ENCODE measurements at places on chromosomes 6 and 20.

DNA sequence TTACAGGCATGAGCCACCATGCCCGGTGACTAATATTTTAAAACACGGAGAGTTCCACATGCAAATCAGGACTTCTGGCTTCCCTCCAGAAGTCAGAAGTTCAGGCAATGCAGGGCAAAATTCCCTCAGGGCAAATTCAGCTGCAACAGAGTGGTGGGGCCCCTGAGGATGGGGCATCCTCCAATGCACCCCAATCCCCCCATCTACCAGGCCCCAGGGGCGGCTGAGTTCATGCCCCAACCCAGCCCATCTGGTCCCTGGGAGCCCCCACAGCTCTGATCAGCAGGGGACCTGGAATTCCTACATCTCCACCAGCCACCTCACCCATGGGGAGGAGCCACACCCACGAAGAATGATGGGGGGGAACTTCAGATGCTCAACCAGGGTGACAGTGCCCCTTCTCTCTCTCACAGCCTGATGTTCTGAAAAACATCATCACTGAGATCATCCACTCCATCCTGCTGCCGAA, 22.6 kb downstream of the BPIFB1 start:
- no peak for DNase-seq

DNA sequence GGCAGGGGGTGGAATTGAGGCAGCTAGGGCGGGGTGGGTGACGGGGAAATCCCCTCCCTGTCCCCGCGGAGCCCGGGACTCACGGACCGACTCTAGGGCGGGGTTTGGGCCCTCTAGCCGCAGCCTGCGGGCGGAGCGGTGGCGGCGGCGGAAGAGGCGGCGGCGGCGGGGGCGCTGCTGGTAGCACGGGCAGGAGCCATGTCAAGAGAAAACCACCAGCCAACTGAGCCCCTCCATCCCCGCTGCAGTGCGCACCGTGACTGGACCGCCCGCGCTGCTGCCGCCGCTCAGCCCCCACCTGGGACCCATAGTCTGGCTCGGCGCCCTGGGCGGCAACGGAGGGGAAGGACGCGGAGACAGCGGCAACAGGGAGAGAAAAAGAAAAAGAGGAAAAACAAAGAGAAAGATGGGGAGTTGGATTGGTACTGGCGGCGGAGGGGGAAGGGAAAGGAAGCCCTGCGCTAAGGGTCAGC, 1.2 kb upstream of the C6orf62 start:
- DNase-seq, result peak; percentile 22

GRCh38 chr20:50588034-50588736, 78.0 kb downstream of the PTPN1 start:
- DNase-seq, result peak; percentile 45

DNA sequence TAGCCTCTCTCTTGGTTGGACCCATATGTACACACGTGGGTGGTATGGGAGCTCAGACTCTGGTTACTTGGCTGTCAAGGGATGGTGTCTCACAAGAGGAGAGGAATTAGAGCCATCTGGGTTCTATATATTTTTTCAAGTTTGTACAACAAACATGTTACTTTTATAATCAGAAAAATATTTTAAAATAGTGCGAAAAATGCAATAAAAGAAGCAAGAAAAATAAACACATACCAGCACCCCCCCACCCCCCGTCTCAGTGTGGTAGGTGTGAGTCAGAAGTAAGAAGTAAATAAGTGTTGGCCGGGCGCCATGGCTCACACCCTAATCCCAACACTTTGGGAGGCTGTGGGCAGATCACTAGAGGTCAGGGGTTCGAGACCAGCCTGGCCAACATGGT, 2.1 kb upstream of the TIAM2 start:
- no peak for DNase-seq

DNA sequence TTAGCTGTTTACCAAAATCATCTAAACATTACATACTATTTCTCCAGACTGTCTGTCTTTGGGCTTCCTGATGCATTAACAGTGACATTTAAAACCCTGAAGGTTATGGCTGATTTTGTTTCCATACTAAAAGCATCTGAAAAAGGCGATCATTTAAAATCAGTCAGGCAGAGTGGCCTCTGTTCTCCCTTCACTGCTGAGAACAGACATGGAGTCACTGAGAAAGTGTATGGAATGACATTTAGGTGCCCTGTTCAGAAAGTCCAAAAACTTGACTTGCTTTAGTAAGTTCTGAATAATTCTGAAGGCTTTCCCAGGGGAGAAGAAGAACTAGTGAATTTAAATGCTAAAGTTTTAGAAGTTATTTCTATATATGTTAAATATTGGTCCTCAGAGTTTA, 83.0 kb downstream of the MAP7 start:
- DNase-seq, result no peak

- DNase-seq, result peak; percentile 55
These were observed 95.4 kb downstream of the OGFRL1 start for GRCh38 chr6:71383901-71384489.

- no peak for DNase-seq
These were observed 31.4 kb downstream of the KCNK17 start for GRCh38 chr6:39282774-39283173.

- no peak for DNase-seq
These were observed 1.9 kb upstream of the BMP5 start for GRCh38 chr6:55877283-55877682.

DNA sequence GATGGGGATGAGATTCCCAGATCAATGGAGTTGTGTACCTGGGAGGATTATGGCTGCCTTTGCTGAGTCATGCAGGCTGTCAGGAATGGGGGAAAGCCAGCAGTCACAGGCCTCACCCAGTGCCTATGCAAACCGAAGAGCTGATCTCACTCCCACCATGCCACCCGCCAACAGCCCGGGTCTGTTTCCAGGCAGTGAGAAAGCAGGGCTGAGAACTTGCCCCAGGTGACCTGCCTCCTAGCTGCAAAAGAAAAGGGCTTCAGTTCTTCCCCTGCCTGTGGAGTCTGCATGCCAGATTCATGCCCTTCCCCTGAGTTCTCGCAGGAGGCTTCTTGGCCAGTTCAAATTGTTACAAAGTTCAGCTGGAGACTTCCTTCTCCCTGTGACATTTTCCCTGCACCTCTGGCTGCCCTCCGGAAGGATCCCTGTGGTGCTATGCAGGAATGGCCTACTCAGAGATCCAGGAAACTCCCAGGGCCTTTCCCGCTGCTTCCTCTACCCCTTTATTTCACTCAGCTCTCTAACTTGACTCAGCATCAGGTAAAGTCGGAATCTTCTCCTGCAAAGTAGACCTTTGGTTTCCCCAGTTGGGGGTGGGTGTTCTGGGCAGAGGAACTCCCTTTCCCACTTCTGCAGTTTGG, 71.5 kb upstream of the B3GAT2 start:
- no peak for DNase-seq

- DNase-seq, result no peak
These were observed 44.1 kb downstream of the SCP2D1 start for GRCh38 chr20:18857640-18858039.

DNA sequence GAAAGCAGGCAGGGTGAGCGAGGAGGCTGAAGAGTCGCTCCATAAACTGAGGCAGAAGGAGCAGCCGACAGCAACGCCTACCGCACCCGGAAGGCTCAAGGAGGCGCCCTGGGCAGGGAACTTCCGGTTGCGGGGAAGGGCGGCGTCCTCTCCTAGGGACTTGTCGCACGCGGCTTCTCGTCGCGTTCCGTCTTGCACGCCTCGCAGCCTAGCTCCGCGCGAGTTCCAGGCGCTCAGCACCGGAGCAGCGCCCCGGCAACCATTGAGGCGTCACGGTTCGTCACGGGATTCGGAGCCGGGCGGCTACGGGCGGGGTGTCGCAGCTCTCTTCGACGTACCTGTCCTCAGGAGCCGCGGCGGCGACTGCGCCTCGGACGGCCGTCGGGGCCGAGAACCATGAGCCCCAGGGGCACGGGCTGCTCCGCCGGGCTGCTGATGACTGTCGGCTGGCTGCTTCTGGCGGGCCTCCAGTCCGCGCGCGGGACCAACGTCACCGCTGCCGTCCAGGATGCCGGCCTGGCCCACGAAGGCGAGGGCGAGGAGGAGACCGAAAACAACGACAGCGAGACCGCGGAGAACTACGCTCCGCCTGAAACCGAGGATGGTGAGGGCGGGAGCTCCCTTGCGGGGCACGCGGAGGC, at the start of gene SPACA1:
TSS of gene SPACA1 (plus strand) at position 332 of the 641 bp plus-strand sequence. CDS start at position 397, 65 bp downstream.
- DNase-seq, result no peak

DNA sequence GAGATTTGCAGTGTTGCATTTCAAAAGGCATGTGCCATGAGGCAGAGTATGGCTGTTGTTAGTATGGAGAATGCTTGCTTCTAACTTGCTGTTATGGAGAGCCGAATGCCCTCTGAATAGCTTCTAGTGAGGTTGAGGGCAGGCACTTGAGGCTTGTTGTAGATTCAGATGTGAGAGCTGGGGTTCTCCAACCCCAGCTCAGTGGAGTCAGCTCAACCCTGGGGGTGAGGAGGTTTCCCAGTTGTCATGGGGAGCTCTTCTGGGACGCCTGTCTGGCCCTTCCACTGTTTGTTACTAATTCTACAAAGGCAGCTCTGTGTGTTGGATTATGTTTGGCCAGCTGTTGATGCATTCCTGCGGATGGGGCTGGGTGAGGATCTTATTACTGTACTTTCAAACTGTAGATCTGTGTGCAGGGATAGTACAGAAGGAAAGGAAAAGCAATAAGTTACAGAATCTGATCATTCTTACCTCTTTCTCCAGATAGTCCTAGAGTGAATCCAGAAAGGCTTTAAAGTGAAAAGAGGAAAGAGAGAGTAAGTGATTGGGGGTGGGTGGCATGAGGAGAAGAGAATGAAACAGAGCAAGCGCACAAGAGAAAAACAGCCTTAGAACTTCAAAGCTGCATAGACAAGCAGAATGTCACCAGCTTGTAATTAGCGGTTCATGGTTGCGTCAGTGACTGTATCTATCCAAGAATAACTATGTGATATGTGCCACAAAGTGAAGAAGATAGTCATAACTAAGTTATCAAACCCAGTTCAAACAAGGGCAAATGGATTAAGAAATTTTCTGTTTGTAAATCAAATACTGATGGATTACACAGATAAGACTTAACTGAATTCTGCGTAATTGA, 148.7 kb downstream of the PRL start:
- peak; percentile 74 for DNase-seq

GRCh38 chr6:4776493-4777393, 539 bp downstream of the CDYL start:
- DNase-seq, result no peak

DNA sequence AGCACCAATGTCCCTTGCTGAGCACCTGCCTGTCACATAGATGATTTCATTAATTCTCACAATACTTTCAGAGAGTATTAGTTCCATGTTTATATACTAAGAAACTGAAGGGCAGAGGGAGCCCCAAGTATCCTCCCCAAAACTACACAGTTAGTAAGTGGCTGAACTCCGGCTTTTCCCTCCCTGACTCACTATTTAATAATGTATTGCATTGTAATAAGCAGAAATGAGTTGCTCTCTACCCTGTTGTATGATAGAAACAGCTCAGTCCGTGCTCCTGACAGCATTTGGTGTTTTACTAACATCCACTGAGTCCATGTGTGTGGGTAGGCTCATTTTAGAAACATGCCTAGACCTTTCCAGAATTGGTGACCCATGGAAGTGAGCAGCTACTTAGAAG, 76.8 kb downstream of the OLIG3 start:
- no peak for DNase-seq

DNA sequence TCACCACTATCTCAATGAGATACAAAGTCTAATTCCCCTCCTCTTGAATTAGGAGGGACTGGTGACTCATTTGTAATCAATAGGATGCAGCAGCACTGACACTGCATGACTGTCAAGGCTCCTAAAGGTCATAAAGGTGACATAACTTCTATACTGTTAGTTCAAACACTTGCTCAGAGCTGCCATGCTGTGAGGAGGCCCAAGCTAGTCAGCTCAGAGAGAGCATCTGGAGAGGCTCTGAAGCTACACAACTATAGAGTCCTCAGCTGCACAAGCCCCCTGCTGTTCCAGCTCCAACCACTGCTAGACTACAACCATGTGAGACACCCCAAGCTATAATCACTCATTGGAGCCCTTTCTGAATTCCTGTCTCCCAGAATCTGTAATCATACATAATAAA, 17.0 kb upstream of the HEY2 start:
- DNase-seq, result peak; percentile 21

DNA sequence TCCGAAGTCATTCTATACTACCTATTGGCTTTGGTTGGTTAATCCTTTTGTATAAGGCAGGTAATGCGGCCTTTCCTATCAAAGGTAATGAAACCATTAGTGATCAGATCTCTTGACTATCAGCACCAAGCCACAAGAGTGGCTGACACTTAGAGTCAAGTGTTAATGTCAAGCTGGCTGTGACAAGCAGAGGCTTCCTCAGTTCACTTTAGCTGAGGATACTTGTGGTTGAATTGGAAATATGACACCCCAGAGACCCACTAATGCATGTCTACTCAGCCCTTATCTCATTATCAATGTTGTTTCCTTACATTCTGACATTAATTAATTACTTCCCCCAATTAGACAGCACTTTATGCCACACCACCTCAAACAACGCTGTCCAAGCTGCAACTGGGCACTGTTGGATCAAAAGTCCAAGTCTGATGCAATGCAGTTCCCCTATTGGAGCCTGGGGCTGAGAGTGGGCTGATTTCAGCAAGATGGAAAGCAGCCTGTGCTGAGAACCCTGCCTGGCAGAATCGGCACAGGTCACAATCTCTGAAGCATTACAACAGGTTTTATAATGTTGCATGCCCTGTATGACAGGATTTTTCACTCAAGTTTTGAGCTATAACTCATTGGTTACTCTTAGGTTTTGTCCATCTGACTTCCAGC, 273.5 kb downstream of the COL12A1 start:
- DNase-seq, result no peak

GRCh38 chr6:39228111-39228971, 934 bp downstream of the KCNK5 start:
- no peak for DNase-seq

GRCh38 chr6:53603386-53604116, 58.6 kb upstream of the GCLC start:
- DNase-seq, result peak; percentile 61

GRCh38 chr6:22732176-22732970, 163.0 kb downstream of the HDGFL1 start:
- DNase-seq, result no peak

- no peak for DNase-seq
These were observed 26.4 kb upstream of the UST start for GRCh38 chr6:148720406-148720805.

- no peak for DNase-seq
These were observed 361.8 kb upstream of the ADGRB3 start for GRCh38 chr6:68273297-68273696.

GRCh38 chr6:3175715-3176402, 18.5 kb upstream of the TUBB2A start:
- DNase-seq, result no peak

DNA sequence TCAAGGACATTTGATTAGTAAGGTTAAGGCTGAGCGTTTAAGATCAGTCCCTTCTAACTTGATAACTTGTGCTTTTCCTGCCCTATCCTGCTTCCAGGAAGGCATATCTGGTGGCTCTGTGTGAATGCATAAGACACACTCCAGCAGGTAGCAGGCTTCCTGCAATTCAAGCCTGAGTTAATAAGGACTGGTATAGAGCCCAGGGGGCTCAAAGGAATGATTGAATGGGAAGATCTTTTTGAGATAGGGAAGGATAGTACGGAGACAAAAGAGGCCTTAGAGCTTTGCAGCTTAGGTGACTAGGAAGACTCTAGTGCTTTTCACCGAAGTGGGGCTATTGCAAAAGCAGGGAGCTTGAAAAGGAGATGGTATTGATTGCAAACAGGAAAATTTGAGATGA, 307.1 kb downstream of the GRIK2 start:
- no peak for DNase-seq

GRCh38 chr6:97497713-97498331, 214.8 kb upstream of the MMS22L start:
- DNase-seq, result peak; percentile 82

Data from NCI-H1105 treated with DMSO at 0.1 percent for 48 hours (cell line).